CMK (cell line): ENCODE measurements at places on chromosomes 16 and 17.
A peak's percentile ranks its signal among the peaks of the same experiment; 100 is the strongest.

- no peak for DNase-seq
These were observed 120.4 kb downstream of the HIC1 start for GRCh38 chr17:2175294-2175628.

GRCh38 chr17:76925441-76925891 lies 57.3 kb downstream of the MGAT5B start:
- DNase-seq = no peak

GRCh38 chr17:79677646-79678045 lies 53.1 kb upstream of the ENPP7 start:
- DNase-seq = no peak

DNA sequence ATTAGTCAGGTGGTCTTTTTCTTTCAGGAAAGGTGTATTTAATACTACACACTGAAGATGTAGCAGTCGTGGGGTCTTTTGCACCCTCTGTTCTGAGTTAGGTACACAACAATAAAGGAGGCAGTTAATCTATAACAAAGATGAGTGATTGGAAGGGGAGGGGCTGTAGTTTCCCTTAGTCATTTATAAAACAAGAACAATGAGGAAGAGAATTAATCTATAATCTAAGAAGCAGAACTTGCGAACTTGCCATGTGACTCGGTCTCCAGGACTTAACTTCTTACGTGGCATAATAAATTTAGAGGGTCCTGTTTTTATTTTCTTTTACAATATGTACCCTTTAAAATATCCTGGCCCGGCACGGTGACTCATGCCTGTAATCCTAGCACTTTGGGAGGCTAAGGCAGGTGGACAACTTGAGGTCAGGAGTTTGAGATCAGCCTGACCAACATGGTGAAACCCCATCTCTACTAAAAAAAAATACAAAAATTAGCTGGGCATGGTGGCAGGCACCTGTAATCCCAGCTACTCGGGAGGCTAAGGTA lies 8.6 kb upstream of the APPBP2 start:
- no peak for DNase-seq

DNA sequence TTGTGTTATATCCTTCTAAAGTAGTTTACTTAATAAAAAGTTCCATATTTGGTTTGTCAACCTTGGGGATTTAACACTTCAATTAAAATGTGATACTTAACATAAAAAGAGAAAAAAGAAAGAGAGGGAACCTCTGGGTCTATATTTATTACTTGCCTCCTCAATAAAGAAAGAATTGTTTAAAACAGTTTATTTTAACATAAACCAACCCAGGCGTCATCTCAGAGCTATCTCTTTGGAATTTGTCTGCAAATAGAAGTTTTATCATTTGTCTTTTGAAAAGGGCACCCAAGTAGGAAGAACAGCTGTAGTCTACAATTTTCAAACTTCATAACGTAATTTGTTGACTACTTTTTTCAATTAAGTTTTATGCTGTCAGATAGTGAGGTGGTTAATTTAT lies 364.1 kb downstream of the KCNJ2 start:
- DNase-seq = no peak

- no peak for DNase-seq
These were observed 418.7 kb downstream of the KCNJ2 start for GRCh38 chr17:70588003-70588402.

DNA sequence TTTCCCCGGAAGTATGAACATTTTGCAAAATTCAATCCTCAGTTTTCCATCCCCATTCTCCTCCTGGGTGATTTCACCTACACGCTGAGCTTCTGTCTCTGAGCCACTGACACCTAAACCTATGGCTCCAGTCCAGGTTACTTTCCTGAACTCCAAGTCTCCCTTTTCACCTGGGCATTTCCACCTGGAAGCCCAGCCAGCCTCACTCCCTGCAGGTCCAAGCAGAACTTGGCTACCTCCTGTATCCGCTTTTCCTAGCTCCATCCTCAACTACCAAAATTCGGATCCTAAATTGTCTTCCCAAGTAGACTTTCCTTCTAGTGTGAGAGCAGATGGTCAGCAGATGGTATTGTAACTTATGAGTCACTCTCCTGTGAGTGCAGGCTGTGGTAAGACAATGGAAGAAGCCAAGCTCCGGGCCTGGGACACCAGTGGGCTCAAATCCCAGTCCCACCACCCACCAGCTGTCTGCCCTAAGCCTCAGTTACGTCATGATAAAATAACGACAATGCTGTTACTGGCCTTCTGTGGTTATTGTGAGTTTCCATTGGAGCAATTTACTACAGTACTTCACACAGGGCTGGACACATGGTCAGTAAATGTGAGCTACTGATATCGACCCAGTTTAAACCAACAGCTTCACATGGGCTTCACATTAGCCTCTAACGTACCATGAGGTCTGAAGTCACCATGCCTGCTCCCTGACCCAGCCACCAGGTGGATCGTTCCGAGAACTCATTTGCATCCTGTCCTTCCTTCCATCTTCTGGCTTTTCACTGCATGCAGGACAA lies 33.3 kb downstream of the PECAM1 start:
- DNase-seq = no peak

DNA sequence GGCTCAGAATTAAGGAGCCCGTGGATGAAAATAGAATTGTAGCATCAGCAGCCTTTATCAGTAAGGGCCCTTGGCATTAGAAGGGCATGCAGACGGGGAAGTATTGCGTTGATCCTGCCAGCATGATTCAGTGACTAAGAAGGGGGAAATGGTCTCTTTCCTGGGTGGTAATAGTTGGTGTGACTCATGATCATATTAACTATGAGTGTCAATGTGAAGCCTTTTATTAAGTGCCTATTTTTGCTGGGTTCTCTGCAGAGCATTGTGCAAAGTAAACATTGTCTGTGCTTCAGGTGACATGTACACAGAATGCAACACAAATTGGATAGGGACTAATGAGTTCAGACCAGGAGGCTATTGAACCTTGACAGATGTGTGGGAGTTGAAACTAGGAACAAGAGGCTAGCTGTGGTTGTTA lies 24.5 kb downstream of the RCVRN start:
- no peak for DNase-seq

- DNase-seq = no peak
These were observed 20.8 kb downstream of the C16orf74 start for GRCh38 chr16:85730186-85730465.

DNA sequence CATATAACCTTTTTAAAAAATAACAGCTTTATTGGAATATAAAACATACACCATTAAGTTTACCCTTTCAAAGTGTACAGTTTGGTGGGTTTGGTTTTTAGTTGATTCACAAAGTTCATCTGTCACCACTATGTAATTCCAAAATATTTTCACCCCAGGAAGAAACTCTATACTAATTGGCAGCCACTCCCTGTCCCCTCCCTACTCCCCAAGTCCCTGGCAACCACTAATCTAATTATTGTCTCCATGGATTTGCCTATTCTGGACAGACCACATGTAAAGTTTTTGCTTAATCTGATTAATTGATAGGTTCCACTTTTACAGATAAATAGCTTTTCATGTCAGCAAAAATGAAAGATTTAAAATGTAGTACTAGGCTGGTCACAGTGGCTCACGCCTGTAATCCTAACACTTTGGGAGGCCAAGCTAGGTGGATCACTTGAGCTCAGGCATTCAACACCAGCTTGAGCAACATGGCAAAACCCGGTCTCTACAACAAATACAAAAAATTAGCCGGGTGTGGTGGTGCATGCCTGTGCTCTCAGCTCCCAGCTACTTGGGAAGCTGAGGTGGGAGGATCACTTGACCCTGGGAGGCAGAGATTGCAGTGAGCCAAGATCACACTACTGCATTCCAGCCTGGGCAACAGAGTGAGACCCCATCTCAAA lies 25.0 kb upstream of the MAPK3 start:
- DNase-seq = no peak

GRCh38 chr17:28705728-28706334 lies 5.9 kb downstream of the PROCA1 start:
- DNase-seq = no peak

DNA sequence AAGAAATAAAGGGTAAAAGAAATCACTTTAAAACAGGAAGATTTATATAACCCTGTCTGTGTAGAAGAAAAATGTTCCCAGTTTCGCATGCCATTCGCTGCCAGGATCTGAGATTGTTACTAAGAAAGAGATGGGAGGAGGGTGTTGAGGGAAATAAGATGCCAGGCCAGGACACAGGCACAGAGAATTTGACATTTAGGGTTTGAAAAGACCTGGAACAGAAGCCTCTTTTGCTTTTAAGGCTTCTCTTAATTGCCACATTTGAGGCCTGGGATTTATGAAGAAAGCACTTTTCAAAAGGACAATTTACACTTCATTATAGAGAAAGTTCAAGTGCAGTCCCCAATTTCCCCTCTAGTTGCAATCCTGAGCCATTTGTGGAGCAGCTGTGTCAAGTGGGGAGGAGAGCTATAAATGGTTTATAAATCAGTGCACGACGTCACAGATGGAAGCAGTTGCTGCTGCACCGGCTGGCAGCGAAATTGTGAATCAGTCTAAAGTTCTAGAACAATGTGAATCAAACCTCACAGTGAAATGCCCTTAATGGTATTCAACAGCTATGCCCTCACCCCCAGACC lies 26.5 kb upstream of the C16orf87 start:
- no peak for DNase-seq

DNA sequence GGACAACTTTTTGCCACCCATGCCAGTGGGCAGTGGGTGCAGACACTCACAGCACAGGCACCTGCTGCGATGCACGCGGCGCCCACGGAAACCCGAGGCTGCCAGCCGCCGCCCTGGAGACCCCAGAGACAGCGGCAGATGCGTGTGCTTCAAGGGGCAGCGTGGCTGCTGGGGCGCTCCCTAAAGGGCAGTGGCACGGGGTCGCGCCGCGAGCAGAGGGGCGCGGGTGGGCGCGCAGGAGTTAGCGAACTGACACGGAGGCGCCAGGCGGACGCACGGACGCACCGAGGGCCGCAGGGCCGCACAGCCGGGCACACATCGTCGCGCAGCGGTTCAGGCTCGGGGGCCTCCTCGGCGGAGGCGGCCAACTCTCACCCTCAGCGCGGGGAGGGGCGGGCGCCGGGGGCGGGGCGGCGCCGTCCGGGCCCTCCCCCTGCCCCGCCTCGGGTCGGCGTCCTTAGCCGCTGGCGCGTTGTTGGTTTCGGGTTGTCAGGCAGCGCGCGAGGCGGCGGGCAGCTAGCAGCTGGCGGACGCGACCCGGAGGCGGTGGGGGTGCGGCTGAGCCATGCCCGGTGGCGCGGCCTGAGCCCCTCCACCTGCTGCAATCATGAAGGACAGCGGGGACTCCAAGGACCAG lies at the start of gene KIF19:
KIF19 (plus strand) TSS at position 484 of the 637 bp plus-strand sequence; CDS start at position 608, 124 bp downstream.
- DNase-seq = no peak

DNA sequence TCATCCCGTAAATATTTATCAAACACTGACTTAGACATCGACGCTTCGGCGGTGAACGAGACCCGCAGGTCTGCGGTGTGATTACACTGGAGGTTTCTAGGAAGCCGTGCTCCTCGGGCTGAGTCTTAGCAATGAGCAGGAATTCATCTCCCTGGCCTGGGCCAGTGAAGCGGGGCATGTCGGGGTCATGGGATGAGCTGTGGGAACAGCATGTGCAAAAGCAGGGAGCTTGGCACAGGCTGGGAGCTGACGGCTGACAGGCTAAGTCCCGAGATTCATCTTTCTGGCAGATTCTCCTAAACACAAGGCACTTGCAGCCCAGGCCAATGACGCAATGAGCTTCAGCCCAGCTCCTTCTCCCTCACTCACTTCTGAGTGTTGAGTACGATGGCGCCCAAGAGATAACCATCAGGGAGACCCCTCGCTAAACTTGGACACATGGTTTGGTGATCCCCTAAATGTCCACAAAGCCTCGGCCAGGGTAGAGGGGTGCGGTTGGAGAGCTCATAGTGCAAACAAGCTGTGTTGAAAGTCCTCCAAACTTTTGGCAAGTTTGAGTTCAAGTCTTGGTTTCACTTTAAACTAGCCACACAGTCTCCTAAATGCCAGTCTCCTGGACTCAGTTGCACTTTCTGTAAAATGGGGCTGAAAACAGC lies 12.8 kb downstream of the CRISPLD2 start:
- DNase-seq = no peak

- DNase-seq = no peak
These were observed 6.2 kb downstream of the NAT9 start for GRCh38 chr17:74769856-74770497.

DNA sequence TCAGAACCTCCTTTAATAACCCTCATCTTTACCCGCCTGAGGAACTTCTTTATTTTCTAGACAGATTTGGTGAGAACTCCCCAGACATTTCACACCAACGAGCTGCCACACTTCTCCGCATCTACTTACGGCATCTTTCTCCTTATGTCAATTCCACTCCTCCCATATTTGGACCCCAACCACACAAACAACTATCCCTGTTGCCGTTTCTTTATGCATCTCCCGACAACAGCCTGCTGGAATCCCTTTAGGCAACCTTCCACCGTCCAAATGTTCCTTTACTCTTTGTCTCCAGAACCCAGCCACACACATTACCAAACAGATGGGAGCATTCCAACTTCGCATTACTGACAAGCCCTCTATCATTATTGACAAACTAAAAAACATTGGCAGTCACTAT lies 8.8 kb upstream of the ENDOV start:
- DNase-seq = no peak

GRCh38 chr16:8489580-8489979 lies 100.7 kb downstream of the TMEM114 start:
- no peak for DNase-seq

- peak; percentile 50 for DNase-seq
These were observed 44.9 kb downstream of the PRSS54 start for GRCh38 chr16:58249780-58250478.

DNA sequence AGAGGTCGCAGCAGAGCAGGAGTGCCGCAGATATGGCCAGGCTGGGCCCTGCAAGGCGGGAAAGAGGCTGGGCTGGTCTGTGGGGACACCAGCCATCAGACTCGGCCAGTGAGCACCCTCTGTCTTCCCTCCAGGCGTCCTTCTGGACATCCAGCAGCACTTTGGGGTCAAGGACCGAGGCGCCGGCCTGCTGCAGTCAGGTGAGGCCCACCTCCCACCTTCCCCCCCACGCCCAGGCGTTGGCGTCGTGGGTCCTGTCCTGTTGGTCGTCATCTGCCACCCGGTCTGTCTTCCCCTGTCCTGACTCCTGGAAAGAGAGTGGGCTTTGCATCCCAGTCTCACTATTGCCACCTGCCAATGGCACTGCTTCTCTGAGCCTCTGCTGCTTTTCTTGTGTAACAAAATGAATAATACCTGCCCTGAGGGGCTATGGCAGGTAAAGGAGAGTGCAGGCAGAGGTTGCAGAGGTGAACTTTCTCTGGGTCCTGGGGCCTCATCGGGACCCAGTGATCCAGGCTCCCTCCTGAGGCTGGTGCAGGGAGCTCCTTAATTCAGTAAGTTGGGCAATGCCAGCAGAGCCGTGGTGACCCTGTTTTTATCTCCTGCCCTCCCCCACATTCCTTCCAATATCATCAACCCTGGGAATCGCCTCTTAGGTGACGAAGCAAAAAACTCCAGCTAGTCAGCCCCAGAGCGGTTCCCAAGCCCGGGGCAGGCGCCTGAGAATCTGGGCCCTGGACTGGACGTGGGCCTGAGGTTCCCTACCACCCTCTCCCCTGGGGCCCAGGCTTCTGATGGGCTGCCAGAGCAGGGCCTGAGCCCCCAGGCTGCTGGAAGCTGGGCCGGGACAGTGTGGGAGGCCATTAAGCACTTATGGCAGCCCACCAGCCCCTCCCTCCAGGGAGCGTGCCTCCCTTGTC lies 14.7 kb downstream of the SPNS2 start:
- DNase-seq = no peak

GRCh38 chr17:35002876-35003551 lies 22.7 kb downstream of the LIG3 start:
- no peak for DNase-seq
